ENCODE measurements at places on chromosomes 12 and 14. TPM values are rescaled to one million over a fixed set of nuclear protein-coding genes. Genes with fewer than 3 reads are reported as not detected.

TMPO gene
- 121 TPM for total RNA-seq

FOXG1 gene
- 0.89 TPM for total RNA-seq

CACNA1C gene
- total RNA-seq, result 55.8 TPM

RPGRIP1 gene
- not detected for total RNA-seq

DIO2 gene
- total RNA-seq, result 1.2 TPM

SIX4 gene
- total RNA-seq, result 5.8 TPM

NKX2-1 gene
- total RNA-seq, result not detected

CAPZA3 gene
- total RNA-seq, result not detected

GLT1D1 gene
- not detected for total RNA-seq

CCND2 gene
- total RNA-seq, result 49.1 TPM

VCPKMT gene
- total RNA-seq, result 11.6 TPM

MGST1 gene
- 67.8 TPM for total RNA-seq

DEPDC4 gene
- total RNA-seq, result 1.6 TPM

KRT75 gene
- not detected for total RNA-seq

GATC gene
- total RNA-seq, result 25.3 TPM

HSPB8 gene
- 51.7 TPM for total RNA-seq

PLEKHG3 gene
- 292 TPM for total RNA-seq

TMEM132D gene
- not detected for total RNA-seq

PARP11 gene
- total RNA-seq, result 1.7 TPM

MMAB gene
- 71.2 TPM for total RNA-seq

CBLN3 gene
- not detected for total RNA-seq

RABGGTA gene
- 194 TPM for total RNA-seq

POLE2 gene
- total RNA-seq, result 17.1 TPM

AKAP3 gene
- 0.29 TPM for total RNA-seq

Data from stomach (tissue), 19 donors.